ENCODE measurements at places on chromosomes 2 and 18.

- no peak for DNase-seq
Measured at GRCh38 chr2:164438490-164439205, 182.6 kb downstream of the GRB14 start.

GRCh38 chr2:105166688-105167087 is 74.9 kb upstream of the GPR45 start:
- DNase-seq, result no peak

DNA sequence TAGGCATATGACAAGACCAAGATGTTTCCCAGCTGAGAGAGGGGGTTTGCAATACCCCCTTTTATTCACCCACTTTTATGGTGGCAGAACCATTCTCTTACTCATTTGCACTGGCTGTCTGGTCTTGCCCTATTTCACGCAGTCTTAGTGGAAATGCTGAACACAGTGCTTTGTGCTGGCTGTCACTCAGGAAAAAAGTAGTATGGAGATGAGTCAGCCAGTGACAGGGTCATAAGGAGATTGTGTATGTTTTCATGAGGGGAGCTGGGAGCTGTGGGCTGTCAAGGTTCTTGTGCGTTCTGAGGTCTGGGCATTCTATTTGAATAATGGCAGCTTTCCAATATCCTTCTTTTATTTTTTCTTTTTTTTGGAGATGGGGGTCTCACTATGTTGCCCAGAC is 10.9 kb upstream of the CNRIP1 start:
- DNase-seq, result no peak

DNA sequence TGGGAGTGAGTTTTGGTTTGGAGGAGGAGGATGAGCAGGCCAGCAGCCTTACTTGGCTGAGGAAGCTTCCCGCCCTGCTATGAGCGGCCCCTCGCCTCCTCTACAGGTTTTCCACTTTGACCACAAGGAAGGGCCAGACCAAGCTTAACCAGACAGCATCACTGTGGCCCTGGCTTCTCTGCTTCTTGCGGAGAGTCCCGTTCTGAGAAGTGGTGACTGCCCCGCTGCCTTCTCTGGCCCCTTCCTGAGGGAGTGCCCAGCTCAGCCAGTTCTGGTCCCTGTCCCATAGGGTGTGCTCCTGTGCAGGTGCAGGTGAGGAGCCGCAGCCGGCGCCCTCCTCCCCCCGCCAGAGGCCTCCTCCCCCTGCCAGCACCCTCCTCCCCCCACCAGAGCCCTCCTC is 101.0 kb downstream of the FAM210A start:
- DNase-seq, result no peak

DNA sequence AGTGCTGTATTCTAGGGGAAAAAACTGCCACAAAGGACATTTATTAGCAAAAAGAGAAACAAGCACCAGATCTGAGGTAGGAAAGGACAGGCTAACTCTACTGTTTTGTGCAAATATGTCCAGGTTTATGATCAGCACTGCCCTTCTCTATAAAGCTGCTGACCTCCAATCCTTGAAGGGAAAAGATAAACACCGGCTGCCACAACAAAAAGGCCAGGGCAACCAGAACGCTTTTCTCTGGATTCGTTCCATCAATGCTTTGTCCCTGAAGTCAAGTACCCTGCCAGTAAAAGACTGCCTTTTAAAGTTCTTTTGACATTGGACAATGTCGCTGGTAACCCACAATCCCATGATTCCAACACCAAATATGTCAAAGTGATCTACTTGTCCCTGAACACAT is 21.0 kb downstream of the SMAD2 start:
- no peak for DNase-seq

DNA sequence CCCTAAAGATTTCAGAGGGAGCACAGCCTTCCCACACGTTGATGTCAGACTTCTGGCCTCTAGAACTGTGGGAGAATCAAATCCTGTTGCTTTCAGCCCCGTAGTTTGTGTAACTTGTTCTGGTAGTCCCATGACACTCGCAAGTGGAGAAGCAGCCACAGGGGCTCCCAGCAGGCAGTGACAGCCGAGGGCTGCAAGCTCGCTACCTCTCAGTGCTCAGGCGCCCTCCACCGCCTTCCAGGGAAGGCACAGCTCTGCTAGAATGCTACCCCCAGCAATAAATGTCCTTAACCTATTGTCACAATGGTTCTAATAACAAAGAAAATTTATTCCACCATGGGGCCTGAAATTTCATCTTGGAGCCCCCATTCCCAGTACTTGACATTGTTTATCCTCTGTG is 143.1 kb upstream of the ZNF236 start:
- DNase-seq, result no peak
